Activated CD4-positive, alpha-beta T cell treated with anti-CD3 and anti-CD28 coated beads, Interleukin-2, amount 10 ng/mL, durations not matched to agents 24 days and 14 days (primary cell): ENCODE measurements at places on chromosomes 16 and 17. TPM values are rescaled to one million over a fixed set of nuclear protein-coding genes. Genes with fewer than 3 reads are reported as not detected.

GRCh38 chr17:55308613-55309391 is 44.0 kb downstream of the HLF start:
- no peaks in the 10 kb centered on the region for H3K4me1 ChIP-seq
- no peak for DNase-seq

DNA sequence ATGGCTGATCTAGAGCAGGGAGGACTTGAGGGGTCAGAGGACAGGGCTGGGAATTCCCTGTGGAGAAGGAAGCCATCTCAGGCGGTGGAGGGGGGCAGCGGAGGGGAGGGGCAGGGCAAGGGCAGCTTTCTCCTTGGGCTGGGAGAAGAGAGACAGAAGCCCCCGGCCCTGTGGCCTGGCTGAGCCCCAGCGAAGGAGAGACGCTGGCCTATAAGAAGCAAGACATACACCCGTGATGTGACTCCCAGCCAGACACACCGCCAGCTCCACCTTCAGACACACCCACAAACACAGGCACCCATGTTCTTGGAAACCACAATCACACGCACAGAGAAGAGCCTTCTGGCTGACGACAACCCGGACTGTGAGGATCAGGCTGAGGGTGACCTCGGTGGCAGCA is 10.0 kb downstream of the TRPV3 start:
- H3K27ac ChIP-seq = no peak overlapping the region
- peaks cover 3% of the 10 kb centered on the region for H3K27me3 ChIP-seq
- no peak for DNase-seq
- H3K4me3 ChIP-seq = no peak overlapping the region
- H3K36me3 ChIP-seq = no peaks in the 10 kb centered on the region

GRCh38 chr17:33039874-33040273 is 48.2 kb downstream of the SPACA3 start:
- no peak overlapping the region for H3K4me3 ChIP-seq
- no peak overlapping the region for H3K27ac ChIP-seq
- no peak for DNase-seq
- H3K4me1 ChIP-seq = no peaks in the 10 kb centered on the region

DNA sequence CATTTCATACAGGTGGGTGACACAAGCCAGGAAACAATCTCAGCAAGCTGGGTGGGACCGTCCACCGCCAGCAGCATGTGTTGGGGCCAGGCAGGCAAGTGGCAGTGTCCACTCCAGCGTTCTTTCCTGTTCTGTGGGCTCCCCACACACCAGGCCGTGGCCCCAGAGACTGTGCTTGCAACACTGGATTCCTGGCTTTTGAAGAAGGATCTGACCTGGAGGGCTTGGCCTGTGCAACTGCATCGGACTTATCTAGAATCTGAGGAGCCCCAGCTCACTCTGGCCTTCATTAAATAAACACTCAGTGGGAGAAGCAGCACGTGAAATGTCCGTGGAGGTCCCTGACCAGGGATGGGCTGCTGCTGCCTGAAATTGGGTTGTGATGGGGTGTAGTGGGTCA is 3.2 kb downstream of the KSR1 start:
- peaks cover 67% of the 10 kb centered on the region for H3K4me1 ChIP-seq
- no peak for DNase-seq
- H3K4me3 ChIP-seq = peak overlapping the region; percentile 98
- H3K27me3 ChIP-seq = no peaks in the 10 kb centered on the region

Gene GNG13
- not detected in 2 replicates for total RNA-seq

Gene CACNG1
- not detected in 2 replicates for total RNA-seq
